ENCODE measurements at places on chromosomes 12 and 14. TPM values are rescaled to one million over a fixed set of nuclear protein-coding genes. Genes with fewer than 3 reads are reported as not detected.

DNA sequence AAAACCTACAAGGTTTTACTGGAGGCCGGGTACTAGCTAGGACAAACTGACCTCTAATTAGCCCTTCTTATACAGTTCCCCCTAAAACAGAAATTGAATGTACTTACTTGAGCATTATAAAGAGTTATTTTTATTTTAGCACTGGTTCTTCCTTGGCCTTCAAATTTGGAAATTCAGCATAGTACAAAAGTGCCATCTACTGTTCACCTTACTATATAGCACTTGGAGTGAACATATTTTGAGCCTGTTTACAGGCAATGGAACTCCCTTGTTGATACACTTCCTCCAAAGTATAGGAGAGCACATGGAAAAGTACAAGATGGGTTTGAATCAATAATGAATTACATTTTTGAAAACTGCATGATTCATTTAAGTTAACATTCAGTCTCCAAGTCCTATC, 3.9 kb upstream of the POC1B start:
- DNase-seq = no peak

GRCh38 chr12:66952668-66953067, 273.8 kb upstream of the GRIP1 start:
- DNase-seq = no peak

- DNase-seq = no peak
Observed at GRCh38 chr12:85642808-85643207, 193.4 kb downstream of the RASSF9 start.

DNA sequence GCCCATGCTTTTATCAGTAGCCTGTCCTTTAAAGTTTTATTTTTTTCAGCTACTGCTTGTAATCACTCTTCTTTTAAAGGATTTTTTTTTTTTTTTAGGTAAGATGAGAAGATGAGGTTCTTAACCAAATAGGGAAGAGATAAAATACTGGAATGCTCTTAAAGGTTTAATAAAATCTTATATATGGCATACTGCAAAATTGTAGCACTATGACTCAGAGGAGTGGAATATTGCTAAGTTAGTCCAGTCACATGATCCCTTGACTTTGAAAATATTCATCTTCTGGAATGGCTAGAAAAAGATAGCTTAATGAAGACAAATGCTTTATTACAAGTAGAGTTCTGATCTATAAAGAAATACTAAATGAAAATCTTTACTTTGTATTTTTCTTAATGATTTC, 116.6 kb downstream of the NAV3 start:
- DNase-seq = no peak

Gene PELI2
- total RNA-seq = 4.5 TPM

- no peak for DNase-seq
Observed at GRCh38 chr14:34220921-34221320, 241.1 kb downstream of the SPTSSA start.

DNA sequence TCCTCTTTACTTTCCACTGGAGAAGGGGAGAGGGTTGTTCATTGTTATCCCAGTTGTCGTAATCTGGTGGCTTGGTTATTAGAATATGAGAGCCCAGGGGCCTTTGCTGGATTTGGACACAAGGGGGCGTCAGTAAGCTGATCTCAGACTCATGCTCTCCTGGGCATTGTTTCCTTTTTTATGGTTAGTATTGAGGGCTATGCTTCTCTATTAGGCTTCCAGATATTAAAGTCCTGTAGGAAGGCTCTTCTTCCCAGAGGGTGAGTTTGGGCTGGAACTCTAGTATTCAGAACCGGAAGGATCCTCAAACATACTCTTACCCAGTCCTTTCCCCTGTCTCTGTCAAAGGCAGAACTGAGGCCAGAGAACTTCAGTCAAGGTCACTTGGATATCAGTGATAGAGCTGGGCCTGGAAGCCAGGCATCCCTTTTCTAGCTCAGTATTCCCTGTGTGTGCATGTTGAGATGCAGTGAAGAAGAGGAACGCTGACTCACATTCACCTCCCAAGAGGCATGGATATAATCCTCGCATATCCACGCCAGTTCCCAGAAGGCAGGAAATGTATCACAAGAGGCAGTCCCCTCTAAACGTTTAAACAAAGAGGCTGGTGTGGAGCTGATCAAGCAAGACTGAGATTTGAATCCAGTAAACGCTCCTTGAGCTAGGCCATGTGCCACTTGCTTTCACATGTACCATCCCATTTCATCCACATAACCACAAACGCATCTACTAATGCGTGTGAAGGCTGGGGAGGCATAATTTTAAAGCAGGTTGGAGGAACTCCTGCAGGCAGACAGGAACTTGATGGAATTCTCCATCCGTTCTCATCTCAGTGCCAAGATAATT, 41.6 kb downstream of the UBE3B start:
- DNase-seq = peak; percentile 62

DNA sequence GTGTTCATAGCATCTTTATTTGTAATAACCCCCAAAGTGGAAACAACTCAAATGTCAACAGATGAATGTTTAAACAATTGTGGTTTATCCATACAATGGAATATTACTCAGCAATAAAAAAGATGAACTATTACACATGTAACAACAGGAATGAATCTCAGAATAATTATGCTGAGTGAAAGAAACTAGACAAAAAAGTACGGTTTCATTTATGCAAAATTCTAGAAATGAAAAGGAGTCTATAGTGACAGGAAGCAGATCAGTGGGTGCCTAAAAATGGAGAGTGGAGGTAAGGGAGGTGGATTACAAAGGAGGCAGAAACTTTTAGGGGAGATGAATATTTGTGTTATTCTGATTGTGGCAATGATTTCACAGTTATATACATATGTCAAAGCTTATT, 4.8 kb downstream of the PRKCH start:
- no peak for DNase-seq

Gene MGP
- total RNA-seq = 1,578 TPM

DNA sequence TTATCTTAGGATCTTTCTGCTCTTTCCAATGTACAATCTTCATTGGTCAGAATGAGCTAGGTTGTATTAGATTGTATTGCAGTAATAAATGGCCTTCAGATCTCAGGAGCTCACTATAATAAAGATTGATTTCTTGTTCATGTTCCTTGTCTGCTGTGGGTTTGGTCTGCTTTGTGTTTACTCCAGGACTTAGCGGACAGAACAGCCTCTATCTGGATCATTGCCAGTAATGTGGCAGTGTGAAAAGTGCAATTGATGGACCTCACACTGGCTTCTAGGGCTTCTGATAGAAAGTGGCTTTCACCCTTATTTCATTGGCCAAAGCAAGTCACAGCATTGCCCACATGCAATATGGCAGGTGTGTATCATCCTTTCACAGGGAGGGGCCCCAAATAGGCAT, 81.2 kb downstream of the BTG1 start:
- no peak for DNase-seq

DNA sequence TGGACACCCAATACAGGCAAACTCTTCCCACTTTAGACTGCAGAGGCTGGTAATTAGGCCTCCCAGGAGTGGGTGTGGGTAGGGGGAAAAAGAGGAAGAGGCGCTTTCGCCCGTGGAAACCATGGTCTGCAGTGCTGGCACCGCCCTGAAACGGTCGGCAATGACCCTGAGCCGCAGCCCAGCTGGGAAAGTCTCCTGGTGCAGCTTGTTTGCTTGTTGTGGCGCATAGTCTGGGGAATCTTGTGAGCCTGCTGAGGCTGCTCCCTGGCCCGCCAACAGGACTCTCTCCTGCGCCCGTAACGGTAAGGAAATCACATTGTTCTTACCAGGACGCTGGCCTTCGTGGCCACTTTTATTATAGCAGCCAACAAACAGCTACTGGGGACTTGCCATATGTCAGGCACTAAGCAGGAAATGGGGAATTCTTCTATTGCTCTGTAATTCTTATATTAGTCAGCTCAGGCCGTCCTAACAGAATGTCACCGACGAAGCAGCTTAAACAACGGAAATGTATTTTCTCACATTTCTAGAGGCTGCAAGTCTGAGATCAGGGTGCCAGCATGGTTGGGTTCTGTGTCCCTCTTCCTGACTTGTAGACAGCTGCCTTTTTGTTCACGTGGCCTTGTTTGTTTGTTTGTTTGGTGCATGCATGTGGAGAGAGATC, 52.5 kb upstream of the RIN3 start:
- DNase-seq = peak; percentile 72

- DNase-seq = peak; percentile 68
Observed at GRCh38 chr14:103512701-103513611, 9.7 kb downstream of the CKB start.

DNA sequence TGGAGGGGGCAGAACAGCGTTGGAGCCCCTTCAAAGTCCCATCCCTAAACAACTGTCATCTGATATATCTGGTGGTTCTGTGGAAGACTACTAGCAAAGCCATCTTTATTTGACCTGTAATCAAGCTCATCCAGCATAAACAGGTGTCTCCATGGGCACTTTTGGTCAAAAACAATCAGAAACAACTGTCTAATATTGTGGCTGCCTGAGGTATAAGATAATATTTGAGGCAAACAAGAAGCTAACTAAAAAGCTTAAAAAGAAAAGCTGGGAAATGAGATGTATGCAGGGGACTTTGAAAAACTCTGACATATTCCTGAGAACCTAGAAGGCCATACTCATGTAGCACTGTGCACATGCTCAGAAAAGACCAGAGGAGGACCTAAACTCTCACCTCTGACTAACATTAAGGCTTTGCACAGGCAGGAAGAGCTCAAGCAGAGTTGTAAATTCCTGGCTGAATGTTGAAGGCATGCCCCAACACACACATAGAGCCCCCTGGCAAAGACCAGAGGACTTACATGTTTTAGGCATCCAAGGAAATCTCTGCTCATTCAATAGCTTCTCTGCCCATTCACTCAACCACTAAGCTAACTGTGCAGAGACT, 27.2 kb upstream of the AP4S1 start:
- no peak for DNase-seq

Gene GYS2
- total RNA-seq = not detected

DNA sequence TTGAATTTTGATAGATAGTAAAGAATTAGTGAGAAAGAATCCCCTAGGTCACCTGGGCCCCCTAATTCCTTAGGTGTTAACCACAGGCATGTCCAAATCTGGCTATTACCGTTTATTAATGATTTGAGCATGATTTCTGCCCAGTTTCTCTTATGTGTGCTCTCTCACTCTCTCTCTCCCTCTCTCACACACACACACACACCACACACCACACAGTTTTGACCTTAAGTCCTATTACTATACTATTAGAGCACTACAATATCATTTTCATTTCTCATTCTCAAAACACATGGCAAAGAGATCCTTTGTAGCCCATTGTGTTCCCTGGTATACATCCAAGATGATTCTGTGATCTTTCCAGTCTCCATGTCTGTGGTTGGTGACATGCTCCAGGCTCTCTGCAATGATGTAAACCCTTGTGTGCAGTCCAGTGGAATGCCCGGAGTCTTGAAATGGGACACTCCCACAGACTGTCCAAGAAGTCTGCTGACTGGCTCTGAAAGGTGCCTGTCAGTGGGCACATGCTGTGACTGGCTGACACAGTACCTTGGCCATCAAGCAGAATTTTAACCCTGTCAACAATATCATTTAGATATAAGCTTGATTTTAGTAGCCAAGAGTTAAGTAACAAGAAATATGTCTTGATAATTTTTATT, 96.2 kb downstream of the FIGNL2 start:
- peak; percentile 86 for DNase-seq

GRCh38 chr12:25417071-25417470, 136.0 kb downstream of the LMNTD1 start:
- no peak for DNase-seq

DNA sequence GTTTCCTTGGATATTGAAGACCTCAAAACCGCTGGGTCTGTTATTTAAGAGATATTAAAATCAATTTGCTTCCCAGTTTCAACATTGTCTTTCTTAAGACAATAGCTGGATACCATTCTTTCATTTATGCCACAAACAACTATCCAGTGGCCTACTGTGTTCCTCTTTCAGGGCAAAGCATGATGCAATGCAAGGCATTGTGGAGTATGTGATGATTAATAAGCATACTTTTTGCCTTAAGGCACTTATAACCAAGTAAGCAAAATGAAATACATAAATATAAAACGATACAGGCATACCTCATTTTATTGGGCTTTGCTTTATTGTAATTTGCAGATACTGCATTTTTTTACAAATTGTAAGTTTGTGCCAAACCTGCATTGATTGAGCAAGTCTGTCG, 45.5 kb downstream of the SCN8A start:
- DNase-seq = no peak

DNA sequence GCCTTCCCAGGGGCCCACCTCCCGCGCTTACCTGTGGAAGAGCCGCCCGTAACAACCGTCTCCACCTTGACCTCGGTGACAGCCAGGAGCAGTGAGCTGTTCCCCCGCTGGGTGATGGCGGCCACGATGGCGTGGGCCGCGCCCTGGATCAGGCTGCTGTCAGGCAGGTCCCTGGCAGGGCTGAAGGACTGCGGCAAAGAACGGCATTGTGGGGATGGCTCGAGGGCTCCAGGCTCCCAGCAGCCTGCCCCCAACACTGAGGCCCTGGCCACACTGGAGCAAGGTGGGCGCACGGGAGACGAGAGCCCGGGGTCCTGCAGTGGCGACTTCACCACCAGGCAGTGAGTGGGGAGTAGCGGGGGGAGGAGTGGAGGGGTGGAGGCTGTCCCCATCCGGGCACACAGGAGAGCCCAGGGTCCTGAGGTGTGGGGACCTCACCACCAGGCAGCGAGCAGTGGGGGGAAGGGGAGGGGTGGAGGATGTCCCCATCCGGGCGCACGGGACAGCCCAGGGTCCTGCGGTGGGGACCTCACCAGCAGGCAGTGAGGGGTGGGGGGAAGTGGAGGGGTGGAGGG, 25.0 kb downstream of the JAG2 start:
- DNase-seq = peak; percentile 40

Gene GPR162
- 8.1 TPM for total RNA-seq

Gene PRKD1
- 7.5 TPM for total RNA-seq

Gene KRT83
- total RNA-seq = not detected

DNA sequence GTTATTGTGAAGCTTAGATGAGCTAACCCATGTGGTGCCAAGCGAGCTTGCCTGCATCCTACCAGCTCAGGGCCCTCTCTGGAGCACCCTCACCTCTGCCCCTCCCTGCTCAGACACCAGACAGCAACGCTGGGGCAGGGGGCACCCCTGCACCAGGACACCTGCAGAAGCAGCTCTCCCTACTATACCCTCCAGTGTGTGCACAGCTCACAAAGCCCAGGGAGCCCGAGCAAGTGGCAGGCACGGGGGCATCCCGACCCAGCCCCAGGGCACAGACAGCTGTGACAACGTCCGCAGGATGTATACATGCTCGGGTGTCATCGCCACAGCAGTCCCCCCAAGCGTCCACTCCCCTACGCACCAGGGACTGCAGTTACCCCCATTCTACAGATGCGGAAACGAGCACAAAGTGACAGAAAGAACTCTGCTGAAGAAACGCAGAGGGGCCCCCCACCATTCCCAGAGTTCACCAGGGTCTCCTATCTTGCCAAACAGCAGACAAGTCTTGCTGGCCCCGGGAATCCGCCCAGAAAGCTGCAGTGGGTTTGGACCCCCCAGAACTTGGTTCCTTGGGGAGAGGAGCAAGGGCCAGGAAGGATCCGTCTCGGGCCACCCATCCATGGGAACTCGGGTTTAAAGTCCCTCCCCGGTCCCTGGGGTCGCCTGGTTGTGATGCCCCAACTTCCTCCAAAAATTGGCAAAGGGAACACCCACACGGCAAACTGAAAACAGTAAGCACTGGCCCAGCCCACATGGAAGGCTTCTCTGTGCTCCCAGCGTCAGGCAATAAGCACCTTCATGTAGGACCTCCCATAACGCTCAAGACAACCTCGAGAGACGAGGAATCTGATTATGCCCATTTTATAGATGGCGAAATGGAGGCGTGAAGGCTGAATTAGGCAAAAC, 12.0 kb downstream of the NCOR2 start:
- DNase-seq = no peak

Gene GLI1
- total RNA-seq = 2.2 TPM

GRCh38 chr12:19074700-19075099, 54.8 kb upstream of the PLEKHA5 start:
- no peak for DNase-seq

Gene FGF6
- not detected for total RNA-seq

GRCh38 chr14:93903342-93904184, 23.6 kb upstream of the FAM181A start:
- DNase-seq = peak; percentile 58
